ENCODE measurements at places on chromosomes 4 and X.

DNA sequence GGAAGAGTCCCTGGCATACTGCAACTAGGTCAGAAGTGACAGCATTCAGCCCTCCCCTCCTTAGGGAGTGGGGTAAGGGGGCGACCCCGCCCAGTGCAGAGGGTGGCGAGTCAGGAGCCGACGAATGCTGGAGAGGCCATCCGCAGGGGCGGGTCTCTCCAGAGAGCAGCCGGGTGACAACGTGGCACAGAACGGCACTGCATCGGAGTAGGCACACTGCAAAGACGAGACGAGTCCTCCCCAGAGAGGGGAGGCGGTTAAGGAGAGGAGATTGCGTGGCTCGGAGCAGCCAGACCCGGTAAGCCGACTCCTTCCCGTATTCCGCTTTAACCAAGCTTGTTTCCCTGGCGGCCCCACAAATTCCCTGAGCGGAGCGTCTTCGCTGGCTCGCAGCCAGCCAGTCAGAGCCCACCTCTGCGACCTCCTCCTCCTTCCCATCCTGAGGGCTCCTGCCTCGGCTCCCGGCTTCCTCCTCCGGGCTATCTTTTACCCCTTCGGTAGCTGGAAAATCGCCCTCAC, 54.9 kb downstream of the LINC00632 start:
- DNase-seq: no peak

DNA sequence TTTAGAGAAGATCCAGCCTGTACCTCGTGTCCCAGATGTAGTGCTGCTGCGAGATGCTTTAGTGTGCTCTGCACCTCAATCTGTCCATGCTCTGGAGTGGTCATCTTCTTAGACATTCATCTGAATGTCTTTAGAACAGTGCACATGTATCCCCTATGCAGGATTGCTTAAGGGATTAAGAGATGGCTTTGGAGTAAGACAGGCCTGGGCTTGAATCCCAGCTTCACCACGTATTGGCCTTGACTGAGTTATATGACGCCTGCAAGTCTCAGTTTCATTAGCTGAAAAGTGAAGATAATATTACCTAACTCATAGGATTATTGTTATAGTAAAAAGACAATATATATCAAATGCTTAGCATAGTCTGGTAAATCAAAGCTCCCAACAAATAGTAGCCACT, 98.3 kb downstream of the NFKB1 start:
- DNase-seq: no peak

DNA sequence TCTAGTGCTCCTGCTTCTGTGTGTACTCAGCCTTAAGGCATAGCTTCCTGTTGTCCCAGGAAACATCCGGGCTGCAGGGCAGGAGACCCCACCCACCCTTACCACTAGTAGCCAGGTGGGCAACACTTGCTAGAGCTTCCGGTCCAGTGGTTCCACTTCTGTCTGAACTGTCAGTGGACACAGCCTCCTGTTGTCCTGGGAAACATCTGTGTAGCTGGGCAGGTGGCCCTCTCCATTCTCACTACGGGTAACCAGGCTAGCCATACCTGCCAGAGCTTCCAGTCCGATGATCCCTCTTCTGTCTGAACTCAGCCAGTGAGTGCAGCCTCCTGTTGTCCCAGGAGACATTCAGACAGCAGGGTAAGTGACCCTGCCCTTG, 372.2 kb downstream of the INPP4B start:
- no peak for DNase-seq

- no peak for DNase-seq
Observed at GRCh38 chr4:83250687-83251446, 33.7 kb downstream of the COQ2 start.

GRCh38 chr4:36399762-36400353, 118.4 kb downstream of the DTHD1 start:
- peak; percentile 38 for DNase-seq

DNA sequence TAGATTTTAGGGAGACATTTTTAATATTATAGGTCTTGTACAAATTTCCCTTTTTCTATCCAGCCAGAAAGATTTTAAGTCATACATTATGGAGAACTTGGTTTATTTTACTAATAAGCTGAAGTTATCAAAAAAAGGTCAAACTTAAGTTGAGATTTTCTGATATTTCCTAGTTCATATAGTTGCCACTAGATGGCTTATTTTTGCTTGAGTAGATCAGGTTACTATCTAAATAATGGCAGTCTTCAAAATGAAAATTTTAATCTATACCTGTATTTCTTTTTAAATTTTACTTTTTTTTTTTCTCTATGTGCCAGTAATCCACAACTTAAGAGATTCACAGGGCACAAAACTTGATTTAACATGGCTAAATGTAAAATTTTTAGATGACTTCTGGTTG, 52.3 kb downstream of the USP9X start:
- DNase-seq: no peak

DNA sequence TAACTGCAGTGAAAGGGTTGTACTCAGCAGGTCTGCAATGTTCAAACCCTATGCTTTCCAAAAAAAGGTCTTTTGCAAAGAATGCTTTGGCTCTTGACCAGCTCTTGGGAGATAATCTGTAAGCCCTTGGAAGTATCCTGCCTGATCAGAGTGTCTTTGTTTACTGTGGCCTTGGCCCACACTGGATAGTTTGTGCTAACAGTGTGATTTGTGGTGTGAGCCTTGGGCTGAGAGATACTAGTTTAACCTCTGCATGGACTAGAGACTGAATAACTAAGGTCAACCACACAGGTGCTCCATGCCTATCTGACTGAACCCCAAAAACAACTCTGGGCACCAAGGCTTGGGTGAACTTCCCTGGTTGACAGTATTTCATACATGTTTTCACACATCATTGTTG, 3.6 kb upstream of the MAGED1 start:
- no peak for DNase-seq

- DNase-seq: no peak
Observed at GRCh38 chr4:94882756-94883155, 125.0 kb downstream of the BMPR1B start.

GRCh38 chrX:154802947-154803346, 2.3 kb downstream of the MPP1 start:
- no peak for DNase-seq

GRCh38 chr4:55545151-55545550, 1.6 kb downstream of the CLOCK start:
- no peak for DNase-seq

DNA sequence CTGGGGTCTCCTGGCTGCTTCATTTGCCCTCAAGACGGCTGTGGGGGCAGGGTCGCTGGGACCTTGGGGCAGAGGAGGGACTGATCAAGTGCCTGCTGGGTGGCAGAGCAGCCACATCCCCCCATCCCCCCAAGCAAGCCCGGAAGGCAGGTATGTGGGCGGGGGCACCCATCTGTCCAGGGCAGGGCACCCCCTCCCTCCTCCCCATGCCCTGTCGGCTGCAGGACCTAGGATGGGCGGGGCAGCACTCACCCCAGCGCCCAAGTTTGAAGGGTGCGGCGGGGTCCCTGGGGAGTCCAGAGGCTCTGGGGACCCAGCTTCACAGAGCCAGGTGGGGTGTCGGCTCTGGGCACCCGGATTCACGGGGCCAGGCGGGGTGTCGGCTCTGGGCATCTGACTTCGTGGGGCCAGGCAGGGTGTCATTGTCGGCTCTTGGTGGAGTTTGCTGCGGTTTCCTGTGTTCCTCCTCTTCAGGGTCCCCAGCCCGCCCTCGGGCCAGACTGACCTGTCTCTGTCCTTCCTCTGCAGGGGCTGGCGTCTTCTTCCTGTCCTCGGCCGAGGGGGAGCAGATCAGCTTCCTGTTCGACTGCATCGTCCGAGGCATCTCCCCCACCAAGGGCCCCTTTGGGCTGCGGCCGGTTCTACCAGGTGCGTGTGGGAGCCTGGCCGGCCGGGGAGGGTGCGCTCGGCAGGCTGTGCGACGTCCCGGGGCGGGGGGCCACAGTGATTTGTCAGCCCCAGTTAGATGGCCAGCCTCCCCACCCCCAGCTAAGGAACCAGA, 22.1 kb downstream of the DOK7 start:
- DNase-seq: no peak

DNA sequence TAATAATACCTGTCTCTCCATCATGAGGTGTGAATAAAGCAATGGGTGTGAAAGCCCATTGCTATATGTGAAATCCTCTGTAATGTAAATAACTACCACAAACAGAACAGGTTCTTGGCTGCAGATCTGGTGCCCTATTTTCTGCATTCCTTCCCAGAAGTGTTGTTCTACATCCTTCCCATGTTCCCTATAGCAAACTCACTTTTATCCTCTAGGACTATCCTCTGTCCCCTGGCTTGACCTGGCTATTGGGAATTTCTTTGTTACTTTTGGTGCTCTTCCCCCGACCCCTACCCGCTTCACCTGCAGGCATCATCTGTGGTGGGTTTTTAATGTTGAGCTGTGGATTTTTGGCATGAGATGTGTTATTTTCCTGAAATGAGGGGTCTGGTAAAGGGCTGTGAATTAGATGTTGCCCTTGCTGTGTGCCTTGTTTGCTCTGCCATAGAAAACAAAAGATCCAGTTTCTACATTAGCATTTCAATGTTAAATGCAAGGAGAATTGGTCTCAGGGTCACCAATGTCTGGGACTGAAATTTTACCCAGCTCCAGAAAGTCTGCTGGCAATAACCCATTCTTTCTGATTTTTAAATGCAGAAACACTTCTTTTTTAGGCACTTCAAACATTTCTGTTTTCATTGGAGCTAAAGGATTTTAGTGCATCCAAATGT, 13.6 kb upstream of the FREM3 start:
- DNase-seq: no peak

GRCh38 chrX:109577055-109577454, 40.4 kb downstream of the NXT2 start:
- no peak for DNase-seq

DNA sequence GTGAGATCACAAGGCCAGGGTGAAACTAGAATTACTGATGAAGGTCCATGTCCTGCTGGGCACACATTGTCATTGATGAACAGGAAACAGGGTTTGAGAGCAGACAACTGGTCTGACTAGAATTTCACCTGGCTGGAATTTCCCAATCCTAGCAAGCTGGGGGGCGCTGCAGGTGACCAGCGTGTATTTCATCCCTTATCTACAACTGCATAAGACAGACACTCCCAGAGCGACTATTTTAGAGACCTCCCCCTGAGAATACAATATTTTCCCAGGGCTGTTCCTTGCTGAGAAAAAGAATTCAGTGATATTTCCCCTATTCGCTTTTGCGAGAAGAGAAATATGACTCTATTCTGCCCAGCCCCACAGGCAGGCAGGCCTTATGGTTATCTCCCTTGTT, 432.6 kb upstream of the GALNT7 start:
- no peak for DNase-seq

- DNase-seq: no peak
Observed at GRCh38 chr4:37837446-37837845, 11.0 kb downstream of the PGM2 start.

DNA sequence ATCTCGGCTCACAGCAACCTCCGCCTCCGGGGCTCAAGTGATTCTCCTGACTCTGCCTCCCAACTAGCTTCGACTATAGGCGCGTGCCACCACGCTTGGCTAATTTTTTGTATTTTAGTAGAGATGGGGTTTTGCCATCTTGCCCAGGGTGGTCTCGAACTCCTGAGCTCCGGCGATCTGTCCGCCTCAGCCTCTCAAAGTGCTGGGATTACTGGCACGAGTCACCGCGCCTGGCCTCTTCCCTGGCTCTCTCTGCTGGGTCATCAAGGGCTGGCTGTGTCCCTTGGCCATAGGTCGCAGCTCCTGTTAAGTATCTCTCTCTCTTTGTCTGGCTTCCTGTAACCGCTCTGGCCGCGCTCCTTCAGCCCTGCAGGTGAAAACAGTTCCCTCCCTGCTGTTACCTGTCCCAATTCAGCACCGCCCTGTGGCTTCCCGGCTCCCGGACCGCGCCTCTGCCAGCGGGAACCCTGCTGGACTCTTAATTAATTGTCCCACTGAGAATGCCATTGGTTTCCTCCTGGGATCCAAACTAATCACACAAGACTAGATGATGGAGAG, 1.3 kb upstream of the RGS12 start:
- DNase-seq: no peak

DNA sequence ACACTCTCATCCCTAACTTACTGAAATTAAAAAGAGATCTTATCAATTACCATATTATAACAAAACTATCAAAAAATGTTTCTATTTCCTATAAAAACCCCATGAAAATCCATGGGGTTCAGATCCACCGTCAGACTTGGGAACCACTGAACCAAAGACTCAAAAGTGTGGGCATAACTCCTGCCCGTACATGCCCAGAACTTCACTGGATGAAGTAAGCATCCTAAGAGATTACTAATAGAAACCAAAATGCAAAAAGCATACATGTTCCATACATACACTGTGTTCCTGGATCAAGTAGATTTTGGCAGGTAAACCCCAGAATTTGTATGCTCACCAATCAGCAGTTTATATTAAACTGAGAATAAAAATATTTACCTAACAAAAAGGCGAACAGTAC, 66.1 kb downstream of the PRSS12 start:
- no peak for DNase-seq

GRCh38 chr4:128603081-128603480, 206.4 kb upstream of the JADE1 start:
- no peak for DNase-seq

DNA sequence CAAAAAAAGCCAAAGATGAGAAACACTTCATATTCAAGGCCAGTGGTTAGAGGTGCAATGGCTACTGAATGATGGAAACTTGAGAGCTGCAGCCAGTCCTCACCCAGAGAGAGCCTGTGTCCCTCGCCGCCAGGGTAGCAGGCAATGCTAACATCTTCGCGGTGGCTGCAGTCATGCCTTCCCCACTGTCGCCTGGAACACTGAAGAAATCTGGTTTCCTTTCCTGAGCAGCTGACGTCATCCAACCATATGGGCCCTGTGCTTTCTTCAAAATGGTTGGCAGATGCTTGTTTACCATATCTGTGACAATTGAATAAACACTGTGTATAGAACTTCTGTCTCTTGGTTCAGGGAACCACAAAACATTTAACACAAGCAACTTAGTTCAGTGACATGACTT, 39.7 kb downstream of the PRSS12 start:
- DNase-seq: no peak

DNA sequence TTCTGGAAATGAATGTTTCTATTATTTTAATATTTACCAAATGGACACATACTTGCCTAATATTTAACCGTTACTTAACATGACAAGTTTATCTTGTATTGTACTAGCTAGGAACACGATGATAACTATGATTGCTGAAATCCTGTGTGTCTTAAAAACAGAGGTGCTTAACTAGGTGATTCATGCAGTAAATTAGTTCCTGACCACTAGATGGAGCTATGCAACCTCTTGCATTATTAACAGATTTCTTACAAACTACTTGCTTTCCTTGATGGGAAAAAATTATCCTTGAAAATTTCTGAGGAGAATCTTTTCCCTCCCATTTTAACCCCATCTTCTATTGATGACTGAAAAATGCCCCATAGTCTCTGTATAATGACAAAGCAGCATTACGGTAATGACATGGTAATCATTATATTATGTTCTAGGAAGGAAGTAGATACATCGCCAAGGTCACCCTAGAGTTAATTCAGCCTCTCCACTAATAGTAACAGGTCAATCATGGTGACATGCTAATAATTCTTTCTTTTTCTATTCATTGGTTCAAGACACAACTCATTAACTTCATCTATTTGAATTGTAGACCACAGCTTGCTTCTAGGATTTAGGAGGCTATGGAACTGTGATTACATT, 844.2 kb downstream of the RAPGEF2 start:
- DNase-seq: no peak

GRCh38 chr4:83865417-83866150, 329.7 kb downstream of the GPAT3 start:
- no peak for DNase-seq

GRCh38 chr4:42750091-42750490, 93.2 kb upstream of the ATP8A1 start:
- peak; percentile 14 for DNase-seq

Data from stimulated activated CD8-positive, alpha-beta memory T cell treated with anti-CD3 and anti-CD28 coated beads, Interleukin-12 subunit alpha, Interleukin-12 subunit beta, amount 100 ng/mL, for 1 hour (primary cell).